ENCODE measurements at places on chromosomes 3 and 15.

- no peak for DNase-seq
Measured at GRCh38 chr3:171323938-171324536, 136.2 kb downstream of the TNIK start.

GRCh38 chr15:73212424-73212823 lies 156.3 kb downstream of the HCN4 start:
- no peak for DNase-seq

DNA sequence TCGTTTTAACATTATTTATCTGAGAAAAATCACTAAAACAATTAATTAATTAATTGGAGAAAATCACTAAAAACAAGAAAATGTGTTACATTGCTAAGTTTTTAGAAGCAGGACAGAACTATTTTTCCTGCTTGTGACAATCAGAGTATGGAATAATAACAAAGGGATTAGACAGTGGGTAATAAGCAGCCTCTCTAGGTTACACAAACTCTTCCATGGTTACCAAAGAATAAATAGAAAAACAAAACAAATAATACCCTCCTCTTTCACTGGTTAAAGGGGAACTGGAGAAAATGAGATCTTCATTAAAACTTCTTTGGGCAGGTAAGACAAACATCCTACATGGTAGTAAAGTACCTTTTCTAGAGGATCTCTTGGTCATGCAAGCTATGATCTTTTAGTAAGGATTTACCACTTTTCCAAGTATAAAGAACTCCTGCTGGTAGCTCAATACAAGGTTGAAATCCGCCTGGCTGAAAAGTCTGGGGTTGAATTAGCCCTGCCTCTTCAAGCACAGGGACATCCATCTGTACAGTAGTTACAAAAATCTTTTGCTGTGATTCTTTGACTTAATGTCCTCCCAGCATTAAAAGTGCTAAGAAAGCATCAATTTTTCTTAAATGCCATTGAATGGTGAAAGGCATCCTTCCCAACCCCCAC lies 2.5 kb upstream of the PLCH1 start:
- no peak for DNase-seq

- no peak for DNase-seq
Measured at GRCh38 chr15:20295238-20295811, 246.3 kb downstream of the GOLGA6L6 start.

DNA sequence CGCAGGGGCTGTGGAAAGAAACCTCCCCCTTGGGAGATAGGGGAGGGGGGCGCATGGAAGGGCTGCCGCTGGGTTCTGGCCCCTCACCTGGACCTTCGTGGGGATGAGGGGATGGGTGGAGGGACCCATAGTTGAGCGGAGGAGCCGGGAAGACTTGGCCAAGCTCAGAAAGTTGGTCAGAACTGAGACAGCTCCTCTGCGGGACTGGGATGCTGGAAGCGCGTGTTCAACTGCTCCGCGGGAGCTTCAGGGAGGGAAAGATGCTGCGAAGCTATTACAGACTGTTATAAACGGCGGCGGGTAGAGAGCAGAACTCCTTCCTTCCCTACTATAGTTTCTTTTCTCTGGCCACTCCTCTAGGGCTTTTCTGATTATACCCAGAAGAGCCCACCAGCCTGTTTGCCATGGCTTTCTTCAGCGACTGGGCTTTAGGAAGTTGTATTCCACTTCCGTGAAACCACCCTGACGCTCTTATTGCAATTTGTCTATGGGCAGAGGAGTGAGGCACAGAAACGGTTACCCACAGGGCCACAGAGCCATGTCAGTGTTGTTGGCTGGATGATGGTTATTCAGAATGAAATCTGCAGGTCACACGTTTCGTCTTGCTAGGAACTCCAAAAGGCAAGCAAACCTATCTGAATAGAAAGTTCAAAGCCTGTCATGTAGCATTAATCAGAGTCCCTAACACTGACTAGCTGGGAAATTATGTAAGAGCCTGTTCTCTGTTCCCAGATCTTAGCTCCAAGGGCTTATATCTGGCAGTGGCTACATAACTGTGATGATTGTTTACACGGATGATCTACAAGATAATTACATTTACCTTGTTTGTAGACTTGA lies 1.1 kb downstream of the SYNPR start:
- no peak for DNase-seq

- no peak for DNase-seq
Measured at GRCh38 chr3:193347521-193348501, 30.7 kb downstream of the ATP13A5 start.

- DNase-seq: no peak
Measured at GRCh38 chr3:56379723-56380287, 88.5 kb downstream of the ERC2 start.

GRCh38 chr15:70024521-70024920 lies 73.2 kb downstream of the TLE3 start:
- DNase-seq: no peak

- DNase-seq: no peak
Measured at GRCh38 chr3:167241048-167241845, 138.8 kb downstream of the ZBBX start.

- no peak for DNase-seq
Measured at GRCh38 chr15:57618325-57618724, 26.6 kb downstream of the MYZAP start.

GRCh38 chr15:69696946-69697345 lies 244.3 kb downstream of the RPLP1 start:
- no peak for DNase-seq

DNA sequence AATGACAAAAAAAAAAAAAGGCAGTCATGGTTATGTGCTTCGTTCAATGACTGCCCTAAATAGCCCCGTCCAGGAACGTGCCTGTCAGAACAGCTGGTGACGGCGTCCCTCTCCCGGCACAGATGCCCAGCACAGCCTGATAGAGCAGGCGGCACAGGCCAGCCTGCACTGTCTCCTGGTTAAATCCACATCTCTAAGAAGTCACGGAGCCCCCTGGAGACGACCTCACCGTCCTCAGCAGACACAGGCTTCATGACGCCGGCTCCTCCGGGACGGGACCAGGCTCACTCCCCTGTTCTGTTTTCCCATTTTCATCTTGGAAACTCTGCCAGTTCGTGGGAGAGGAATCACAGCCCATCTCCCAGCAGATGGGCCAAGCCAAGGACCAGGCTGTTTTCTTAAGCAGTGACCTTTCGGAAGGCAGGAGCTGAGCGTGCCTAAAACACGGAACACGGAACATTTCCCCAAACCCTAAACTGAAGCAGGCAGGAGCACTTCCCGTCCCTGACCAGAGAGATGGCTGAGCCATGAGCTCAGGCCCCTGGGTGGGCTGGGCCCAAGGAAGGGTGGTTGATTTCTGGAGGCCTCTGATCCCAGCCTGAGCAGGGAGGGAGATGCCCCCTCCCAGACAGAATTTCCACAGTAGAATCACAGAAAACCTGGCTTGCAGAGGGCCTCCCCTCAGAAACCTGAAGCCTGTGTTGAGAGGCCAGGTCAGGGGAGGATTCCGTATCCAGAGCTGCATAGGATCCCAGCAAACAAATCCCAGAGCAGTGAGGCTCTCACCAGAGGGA lies 35.9 kb downstream of the ADCY5 start:
- DNase-seq: no peak

DNA sequence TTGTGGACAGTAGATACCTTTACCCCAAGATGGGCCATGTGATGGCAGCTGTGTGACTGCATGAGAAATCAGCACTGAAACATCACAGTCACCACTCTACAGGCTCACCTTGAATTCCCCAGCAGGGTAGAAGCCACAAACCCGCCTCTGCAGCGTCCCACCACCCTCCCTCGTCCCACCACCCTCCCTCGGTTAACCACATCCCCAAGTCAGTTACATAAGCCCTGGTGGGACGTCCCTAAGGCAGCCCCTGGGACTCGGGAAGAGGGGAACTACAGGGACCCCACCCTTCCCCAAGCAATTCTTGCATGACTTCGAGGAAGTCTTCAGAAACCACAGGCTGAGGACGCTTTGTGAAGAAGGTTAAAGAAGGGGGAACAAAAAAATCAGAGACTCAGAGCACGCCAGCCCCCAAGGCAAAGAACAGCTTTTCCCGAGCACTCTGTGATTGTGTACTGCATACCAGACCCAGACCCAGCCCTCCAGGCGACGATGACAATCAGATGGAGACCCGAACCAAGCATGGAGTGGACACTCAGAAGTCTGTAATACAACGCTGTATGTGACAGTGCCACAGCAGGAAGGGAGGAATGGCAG lies 60.5 kb downstream of the SH3BP5 start:
- DNase-seq: peak; percentile 81

- DNase-seq: no peak
Measured at GRCh38 chr3:53628536-53629401, 134.4 kb downstream of the CACNA1D start.

- no peak for DNase-seq
Measured at GRCh38 chr3:165754219-165755007, 82.8 kb downstream of the BCHE start.

- DNase-seq: peak; percentile 8
Measured at GRCh38 chr3:46098319-46098761, 71.1 kb upstream of the XCR1 start.

- DNase-seq: no peak
Measured at GRCh38 chr3:195868866-195869412, 39.4 kb downstream of the TNK2 start.

DNA sequence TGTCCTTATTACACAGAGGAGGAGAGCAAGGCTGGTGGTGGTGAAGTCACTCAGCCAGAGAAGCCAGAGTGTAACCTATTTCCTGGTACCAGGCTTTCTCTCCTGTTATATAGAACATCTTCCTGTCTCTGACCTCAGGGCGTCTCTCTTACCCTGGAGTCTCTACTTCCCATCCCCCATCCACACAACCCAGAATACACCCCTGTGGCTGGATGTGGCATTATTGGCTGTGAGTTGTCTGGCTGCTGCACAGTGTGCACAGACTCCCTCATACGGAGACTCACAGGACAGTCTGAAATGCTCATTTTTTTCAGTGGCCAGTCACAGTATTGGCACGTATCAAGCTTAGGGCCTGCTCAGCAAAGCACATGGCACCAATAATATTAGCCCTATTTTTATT lies 8.6 kb downstream of the PODXL2 start:
- no peak for DNase-seq

GRCh38 chr3:194739498-194740284 lies 54.0 kb downstream of the FAM43A start:
- no peak for DNase-seq

GRCh38 chr15:74773731-74774252 lies 8.1 kb upstream of the CSK start:
- DNase-seq: no peak

GRCh38 chr15:56772868-56773639 lies 39.7 kb upstream of the ZNF280D start:
- no peak for DNase-seq

GRCh38 chr3:64083575-64083974 lies 60.3 kb upstream of the PSMD6 start:
- no peak for DNase-seq

DNA sequence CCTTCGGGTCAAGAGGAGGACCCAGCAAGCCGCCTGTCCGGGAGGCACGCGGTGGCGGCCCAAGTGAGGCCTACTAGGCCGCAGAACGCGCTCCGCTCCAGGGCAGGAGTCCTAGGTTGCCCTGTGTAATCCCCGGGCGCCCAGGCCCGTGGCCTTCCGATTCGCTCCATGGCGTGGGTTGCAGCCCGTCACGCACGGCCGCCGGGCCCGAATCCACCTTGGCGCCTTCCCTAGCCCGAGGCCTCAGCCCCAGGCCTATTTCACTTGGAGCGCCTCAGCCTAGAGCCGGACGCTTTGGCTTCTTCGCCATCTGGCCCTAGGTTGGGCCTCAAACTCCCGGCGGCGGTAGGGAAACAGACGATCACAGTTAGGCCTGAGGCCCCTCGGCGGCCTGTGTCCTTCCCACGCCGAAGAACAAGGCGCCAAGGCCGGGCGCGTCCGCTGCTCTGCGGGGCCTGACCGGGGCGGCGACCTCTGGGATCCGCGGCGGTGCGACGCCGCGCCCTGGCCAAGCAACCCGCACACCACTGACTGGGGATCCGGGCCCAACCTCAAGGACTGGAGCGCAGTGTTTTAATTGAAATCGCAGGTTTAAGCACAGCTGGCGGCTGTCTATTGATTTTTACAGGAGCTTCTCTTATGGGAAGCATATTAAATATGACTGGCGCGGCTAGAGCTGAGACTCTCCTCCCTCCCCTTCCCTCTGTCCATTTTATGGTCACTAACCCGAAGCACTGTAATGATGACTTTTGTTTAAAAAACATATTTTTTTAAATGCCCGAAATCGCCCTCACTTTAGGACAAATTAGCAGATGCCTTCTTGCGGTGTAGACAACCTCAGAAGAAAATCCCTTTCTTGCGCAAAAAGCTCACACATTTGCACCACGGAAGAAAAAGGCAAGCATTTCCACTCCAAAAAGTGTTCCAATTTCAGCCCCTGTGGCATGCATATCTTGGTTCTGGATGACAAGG lies 3.8 kb upstream of the FEZF2 start:
- no peak for DNase-seq

DNA sequence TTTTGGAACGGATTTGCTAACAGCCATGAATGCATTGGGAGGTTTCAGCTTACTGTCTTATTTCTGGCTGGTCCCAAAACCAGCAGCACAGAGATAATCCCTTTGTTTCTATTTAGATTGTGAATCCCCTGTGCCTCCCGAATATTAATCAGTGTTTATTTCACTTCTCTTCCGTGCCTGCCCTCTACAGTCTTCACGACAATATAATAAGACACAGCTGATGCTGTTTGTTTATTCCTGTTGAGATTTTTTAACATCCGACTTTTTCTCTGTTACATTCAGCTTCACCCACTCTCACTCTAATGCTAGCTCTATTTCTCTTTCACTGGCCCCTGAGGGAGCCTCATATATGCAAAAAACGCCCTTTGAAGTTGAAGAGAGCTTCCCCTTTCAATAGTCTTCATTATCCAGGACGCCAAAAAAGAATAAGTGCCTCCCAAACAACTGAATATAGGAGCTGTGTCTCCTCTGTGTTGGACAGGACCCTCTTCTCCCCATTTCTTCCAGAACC lies 995.3 kb downstream of the ROBO2 start:
- DNase-seq: no peak

DNA sequence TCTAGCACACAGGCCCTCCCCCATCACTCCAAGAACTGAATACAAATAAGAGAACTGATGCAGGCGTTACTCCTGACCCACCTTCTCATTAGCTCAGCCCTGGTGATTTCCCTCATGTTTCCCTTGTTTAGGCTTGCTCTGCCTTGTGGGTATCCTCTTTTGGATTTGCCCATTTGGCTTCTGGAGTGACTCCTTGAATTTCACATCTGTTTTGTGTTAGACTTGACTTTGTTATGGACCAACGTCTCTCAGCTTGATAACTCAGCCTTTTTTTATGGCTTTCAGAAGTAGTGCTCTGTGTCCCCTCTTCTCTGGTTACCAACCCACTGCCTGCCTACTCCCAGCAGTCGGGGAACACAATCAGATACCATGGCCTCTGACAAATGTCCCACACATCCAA lies 11.3 kb upstream of the TMOD3 start:
- no peak for DNase-seq

DNA sequence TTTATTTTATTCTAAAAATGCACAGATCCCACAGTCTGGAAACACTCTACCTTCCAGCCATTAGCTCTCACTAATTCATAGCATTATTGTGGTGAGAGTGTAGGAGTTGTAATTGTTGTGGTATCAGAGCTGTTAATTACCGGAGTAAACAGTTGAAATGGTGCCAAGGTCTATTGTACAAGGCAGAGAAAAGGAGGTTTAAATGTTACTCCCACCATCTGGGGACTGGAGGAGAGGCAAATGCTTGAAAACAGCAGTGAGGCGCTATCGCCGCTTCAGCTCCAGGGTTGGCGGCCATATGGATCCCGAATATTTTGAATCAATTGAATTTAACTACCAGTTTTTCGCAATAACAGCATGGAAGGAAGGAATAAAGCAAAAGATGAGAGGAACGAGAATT lies 113.1 kb upstream of the C15orf61 start:
- DNase-seq: no peak

- DNase-seq: no peak
Measured at GRCh38 chr3:58043933-58044332, 35.7 kb downstream of the FLNB start.

- no peak for DNase-seq
Measured at GRCh38 chr3:158769549-158769948, 32.3 kb upstream of the MFSD1 start.
